ENCODE measurements at places on chromosomes 1 and 21.
A peak's percentile ranks its signal among the peaks of the same experiment; 100 is the strongest.

DNA sequence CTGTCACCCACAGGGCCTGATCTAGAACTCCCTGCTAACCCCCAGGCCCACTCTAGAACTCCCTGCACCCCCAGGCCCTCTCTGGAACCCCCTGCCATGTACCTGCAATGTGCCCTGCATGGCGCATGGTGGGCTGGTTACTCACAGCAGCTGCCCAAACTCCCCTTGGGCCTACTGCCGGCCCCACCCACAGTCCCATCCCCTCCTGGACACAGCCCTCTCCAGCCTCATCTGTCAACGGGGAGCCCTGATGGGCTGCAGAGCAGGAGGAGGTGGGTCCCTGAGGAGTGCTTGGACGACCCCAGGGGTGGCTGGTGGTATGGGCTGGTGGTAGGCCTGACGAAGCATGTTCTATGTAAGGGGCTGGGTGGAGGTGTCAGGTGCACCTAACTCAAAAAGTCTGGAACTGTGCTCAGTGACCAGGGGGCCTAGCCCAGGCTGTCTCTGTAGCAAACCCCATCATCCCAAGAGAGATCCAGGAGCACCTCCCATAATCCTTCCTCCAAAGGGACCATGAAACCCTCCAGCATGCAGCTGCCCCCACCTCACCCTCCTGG is 19.0 kb upstream of the PRSS38 start:
- no peak for ATAC-seq

- ATAC-seq = no peak
Observed at GRCh38 chr1:181043025-181043888, 9.5 kb downstream of the MR1 start.

DNA sequence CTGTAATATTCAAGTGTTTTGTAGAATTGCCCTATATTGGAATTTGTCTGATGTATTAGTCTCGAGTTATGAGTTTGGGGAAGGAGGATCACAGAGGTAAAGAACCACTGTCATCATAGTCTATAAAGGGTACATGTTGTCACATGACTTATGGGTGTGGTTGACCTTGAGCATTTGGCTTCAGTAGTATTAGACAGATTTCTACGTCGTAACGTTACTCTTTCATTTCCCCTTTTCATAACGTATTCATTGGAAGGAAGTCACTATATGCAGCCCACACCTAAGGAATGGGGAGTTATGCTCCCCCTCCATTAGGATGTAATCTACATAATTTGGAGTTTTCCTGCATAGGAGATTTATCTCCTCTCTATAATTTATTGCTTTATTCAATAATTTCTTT is 110.1 kb upstream of the VAV3 start:
- ATAC-seq = no peak

GRCh38 chr1:31427322-31427721 is 14.3 kb downstream of the SERINC2 start:
- no peak for ATAC-seq

GRCh38 chr21:30193201-30193600 is 22.7 kb downstream of the CLDN8 start:
- no peak for ATAC-seq

DNA sequence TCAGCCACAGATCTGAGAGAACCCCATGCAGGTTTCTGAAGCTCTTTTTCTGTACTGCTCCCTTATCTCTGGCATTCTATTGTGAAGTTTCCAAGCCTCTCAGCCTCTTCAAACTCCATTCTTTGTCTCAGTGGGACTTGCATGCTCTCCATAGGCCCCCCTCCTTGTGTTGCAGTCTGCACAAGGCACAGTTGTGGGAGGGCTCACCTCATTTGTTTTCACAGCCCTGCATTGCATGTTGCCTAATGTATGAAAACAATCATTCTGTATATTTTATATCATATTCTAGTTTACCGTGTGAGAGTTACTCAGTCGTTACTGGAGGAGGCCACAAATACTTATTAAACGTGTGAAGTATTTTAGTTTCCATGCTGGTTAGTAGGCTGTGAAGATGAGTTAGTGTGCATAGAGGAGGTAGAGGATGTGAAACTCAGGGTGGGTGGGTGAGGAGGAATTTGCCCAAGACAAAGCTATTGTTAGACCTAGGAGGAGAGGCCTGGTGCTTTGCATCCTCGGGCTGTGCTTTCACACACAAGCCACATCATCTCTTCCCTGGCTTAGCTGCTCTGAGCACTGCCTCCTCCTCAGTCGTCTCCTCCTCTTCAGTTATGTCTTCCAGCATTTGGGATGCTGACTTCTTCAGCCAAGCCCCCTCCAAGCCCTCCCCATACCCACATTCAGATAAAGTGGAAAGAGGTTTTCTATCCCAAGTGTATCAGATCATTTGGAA is 7.8 kb upstream of the CHI3L2 start:
- no peak for ATAC-seq

DNA sequence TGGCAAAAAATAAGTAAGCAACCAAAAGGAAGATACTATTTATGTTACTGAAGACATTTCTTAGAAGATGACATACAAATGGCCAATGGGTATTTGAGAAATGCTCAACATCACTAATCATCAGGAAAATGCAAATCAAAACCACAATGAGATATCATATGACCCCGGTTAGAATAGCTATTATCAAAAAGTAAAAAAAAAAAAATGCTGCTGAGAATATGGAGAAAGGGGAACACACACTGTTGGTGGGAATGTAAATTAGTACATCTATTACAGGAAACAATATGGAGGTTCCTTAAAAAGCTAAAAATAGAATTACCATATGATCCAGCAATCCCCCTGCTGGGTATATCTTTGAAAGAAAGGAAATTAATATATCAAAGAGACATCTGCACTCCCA is 34.3 kb upstream of the CREG1 start:
- ATAC-seq = no peak

GRCh38 chr1:211370669-211371068 is 44.0 kb downstream of the TRAF5 start:
- ATAC-seq = no peak

DNA sequence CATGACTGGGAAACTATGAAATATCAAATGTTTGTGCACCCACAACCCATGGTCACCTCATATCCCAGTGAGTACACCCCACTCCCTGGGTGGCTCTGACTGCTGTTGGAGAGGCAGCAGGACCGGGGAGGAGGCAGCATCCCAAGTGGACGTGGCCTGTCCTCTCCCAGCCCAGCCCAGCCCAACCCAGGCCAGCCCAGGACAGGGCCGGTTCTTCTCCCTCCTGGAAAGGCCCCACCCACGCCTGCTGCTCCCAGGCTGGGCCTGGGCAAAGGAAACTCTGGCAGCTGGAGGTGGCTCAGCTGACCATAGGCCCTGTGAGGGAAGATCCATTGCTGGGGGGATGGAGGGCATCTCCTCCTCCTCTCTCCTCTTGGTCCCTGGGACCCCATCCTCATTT is 19.1 kb downstream of the MATN1 start:
- ATAC-seq = no peak

GRCh38 chr1:156615946-156616345 is 3.3 kb upstream of the HAPLN2 start:
- ATAC-seq = peak; percentile 68

GRCh38 chr1:38908821-38909220 is 27.4 kb upstream of the GJA9 start:
- no peak for ATAC-seq

DNA sequence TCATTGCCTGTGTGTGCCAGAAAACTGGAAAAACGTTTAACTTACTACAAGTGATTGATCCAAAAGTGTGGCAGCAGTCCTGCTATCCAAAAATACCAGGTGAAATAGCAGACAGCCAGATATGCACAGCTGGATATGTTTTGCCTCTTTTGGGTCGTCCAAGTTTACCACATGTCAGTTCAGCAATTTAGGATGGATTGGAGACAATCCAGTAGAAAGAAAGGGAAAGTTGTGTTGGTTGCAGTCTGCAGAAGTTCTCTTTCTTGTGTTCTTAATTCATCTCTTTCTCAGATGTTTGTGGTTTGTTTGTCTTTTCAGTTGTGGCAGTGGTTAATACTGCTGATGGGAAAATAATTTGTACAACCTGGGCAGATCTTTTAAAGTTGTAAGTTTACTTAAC is 645.0 kb downstream of the PTPRC start:
- no peak for ATAC-seq

GRCh38 chr1:118250232-118250631 is 65.2 kb upstream of the SPAG17 start:
- ATAC-seq = no peak

GRCh38 chr1:46137916-46138315 is 5.5 kb upstream of the PIK3R3 start:
- ATAC-seq = no peak

DNA sequence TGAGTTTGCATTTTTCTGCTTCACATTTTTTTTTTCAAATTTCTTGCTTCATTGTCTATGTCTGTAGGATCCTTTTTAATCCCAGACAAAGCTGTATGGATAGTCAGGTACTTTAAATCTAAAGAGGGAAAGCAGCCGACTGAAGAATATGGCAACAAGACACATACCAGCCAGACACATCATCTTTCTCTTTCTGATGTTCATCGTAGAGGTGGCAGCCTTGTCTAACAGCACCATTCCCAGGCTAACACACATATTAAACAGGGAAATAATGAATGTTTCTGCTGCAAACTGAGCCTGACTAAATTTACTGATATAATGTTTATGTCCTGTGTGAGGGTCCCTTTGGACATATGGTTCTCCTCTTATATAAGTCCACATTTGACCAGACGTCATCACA is 3.7 kb upstream of the TEKT2 start:
- ATAC-seq = no peak

DNA sequence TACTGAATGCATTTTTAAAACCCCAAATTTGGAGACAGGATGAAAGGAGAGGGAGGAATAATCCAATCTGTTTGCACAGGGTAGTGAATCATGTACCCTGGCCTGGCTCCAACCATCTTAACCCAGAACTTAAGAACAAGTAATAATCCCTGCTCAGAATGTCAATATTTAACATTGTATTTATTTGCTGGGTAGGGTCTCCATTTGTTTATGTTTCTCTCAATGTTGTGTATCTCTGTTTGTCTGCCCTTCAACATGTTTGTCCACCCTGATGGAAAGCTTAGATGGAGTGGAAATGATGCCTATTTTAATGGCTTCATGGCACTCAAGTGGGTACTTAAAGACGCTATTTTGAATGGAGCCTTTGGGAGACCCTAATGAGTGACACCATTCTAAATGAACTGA is 54.4 kb upstream of the CDC42BPA start:
- ATAC-seq = no peak

DNA sequence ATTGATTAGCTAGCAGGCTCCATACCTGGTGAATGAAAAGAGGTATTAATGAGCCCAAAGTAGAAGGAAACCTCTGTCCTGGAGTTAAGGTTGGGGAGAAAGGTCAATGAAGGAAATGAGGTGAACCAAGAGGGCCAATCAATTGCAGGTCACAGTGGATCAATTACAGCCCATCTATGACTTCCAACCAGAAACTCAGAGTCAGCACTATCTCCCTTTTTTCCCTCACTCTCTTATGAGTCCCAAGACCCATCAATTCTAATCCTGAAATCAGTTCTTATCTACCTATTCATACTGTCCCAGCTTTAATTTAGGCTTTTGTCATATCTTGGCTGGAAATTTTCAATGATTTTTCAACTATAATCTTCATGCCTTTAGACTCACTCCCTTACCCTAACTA is 433.2 kb upstream of the PKN2 start:
- ATAC-seq = no peak

GRCh38 chr1:219927956-219928790 is at the start of gene SLC30A10:
TSS of gene SLC30A10 (minus strand) at chr1:219928557. CDS start at chr1:219928440, 117 bp downstream.
- ATAC-seq = peak; percentile 78

- no peak for ATAC-seq
Observed at GRCh38 chr1:221841251-221841982, 99.5 kb upstream of the DUSP10 start.

- no peak for ATAC-seq
Observed at GRCh38 chr1:159204161-159205141, at the start of gene ACKR1. TSS of gene ACKR1 (plus strand) at chr1:159204875. CDS start at chr1:159204960, 85 bp downstream.

DNA sequence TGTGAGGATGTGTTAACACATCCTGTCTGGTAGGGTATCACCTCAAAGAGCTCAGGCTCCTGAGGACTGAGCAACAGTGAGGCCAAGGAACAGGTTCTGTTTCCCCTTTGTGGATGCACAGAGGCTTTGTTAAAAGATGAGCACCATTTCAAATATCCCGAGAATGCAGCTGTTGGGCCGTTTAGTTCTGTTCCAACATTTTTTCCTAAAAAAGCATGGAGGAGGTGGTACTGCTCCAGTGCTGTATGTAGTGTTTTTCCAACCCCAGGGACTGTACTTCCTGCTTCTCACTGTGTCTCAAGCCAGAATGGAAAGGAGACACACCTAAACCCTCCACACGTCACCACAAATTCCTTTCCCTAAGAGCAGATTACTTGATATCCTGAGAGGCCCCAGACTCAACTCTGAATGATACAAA is 53.8 kb upstream of the BCL10 start:
- peak; percentile 56 for ATAC-seq

- no peak for ATAC-seq
Observed at GRCh38 chr21:41483415-41483814, 24.5 kb downstream of the TMPRSS2 start.

DNA sequence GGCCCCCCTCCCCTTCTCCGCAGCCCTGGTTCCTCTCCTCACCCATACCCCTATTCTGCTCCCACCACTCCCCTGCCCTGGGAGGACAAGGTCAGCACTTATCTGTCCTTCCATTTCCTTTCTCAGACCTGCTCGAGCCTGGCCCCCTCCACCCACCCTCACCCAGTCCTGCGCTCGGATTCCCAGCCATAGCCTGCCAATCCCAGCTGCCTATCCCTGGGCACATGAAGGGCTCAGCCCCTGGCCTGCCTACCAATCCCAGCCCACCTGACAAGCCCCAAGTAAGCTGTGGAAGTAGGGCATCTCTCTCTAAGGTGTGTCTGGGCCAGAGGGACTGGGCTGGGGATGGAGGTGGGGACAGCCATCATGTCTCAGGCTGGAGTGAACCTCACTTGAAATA is 5.4 kb downstream of the BLACAT1 start:
- no peak for ATAC-seq

DNA sequence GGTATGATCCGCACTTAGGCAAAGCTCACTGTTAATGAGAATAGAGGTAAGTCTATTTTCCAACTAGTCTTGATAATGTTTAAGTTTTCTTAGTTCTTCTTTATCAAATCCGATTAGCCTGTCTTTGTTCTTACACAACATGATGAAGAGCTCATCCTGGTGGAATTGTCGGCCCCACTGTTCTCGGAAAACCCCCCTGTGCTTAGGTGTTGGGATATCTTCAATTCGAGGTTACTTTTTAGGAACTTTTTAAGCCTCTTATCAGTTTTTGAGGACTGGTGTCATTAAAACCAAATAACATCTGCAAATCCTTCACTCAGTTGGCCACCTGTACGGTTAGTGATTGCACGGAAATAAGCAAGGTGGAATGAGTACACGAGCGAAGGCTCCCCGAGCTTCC is 60.7 kb upstream of the KIF26B start:
- no peak for ATAC-seq

- ATAC-seq = no peak
Observed at GRCh38 chr1:38297842-38298241, 251.2 kb upstream of the POU3F1 start.

DNA sequence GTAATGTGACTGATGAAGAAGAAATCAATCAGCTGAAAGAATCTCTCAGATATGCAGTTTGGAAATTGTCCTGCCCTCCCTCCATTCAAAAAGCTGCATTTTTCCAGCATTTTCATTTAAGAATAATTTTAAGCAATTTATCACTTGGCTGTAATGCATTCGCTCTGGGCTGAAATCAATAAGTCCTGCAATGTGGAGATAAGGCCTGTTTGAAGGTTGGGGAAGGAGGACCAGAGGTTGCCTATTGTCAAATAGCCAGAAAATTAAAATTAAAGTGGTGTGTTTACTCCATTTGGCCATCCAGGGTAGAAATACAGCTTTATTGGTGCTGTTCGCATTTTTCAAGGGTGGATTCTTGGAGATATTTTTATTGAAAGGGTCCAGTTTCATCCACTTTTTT is 187.6 kb upstream of the NFIA start:
- no peak for ATAC-seq

- peak; percentile 55 for ATAC-seq
Observed at GRCh38 chr21:42003051-42003461, 7.1 kb downstream of the ZBTB21 start.
